ENCODE measurements at places on chromosomes 12 and 14.
A peak's percentile ranks its signal among the peaks of the same experiment; 100 is the strongest.

DNA sequence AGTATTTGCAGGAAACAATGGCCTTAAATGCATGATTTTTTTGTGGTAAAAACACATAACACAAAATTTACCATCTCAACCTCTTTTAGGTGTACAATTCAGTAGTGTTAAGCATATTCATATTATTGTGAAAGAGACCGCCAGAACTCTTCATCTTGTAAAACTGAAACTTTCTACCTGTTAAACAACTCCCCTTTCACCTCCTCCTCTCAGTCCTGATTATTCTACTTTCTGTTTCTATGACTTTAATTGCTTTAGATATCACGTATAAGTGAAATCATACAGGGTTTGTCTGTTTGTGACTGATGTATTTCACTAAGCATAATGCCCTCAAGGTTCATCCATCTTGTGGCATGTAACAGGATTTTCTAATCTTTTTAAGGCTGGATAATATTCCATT is 353.4 kb downstream of the ADAMTS20 start:
- no peak for DNase-seq

GRCh38 chr12:21656905-21657325 is 727 bp downstream of the LDHB start:
- peak; percentile 37 for DNase-seq

DNA sequence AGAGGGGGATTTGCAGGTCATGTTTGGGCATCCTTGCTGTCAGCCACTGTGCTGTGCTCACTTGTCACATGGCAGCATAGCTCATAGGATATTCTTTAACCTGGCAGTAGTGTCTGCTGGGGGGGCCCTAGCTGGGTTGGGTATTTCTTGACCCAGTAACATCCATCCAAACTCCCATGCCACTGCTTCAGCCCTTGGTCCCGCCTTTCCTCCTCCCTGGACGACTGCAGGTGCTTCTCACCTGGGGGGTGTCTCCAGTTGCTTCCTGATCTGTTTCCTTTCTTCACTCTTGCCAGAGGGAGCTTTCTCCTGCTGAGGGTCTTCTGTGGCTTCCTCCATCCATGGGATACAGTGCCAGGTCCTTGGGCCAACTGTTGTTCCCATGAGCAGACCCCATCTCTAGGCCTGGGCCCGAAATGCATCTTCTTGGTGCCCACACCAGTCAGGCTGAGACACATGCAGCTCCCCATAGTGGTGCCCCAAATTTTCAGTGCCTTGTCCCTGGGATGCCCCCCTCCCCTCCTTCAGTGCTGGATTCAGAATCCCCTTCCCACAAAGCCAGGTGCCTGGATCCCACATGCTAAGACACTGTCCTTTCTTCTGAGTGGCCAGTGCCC is 20.5 kb downstream of the C14orf132 start:
- DNase-seq, result no peak

DNA sequence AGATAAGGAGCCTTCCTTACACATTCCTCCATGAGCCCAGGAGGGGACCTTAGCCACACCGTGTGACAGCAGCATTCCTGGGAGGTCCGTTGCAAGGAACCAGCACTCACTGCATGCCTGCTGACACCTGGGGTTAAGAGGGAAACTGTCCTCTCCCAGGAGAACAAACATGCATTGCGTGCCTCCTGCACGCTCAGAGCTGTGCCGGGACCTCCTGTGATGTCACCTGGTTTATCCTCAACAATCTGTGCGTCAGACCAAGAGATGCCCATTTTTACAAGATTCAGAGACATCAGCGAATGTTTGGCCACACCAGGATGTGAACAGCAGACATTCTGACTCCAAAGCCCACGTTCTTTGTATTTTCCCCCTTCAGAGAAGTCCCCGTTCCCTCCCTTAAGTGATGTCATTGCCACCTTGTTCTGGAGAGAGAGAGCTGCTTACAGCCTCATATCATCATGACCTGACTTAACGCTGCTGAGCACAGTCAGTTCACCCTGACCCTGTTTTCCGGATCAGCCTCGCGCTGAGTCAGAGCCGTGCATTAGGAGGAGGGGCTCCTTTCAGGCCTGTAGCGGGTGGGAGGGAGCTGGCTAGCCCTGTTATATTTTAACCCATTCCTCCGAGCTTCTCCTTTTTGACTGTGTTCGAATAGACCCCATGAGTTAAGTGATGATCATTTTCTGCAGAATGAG is 36.2 kb downstream of the TMEM120B start:
- no peak for DNase-seq

GRCh38 chr14:27390155-27390554 is 792.3 kb upstream of the NOVA1 start:
- no peak for DNase-seq

- DNase-seq, result no peak
Measured at GRCh38 chr14:61268812-61269211, 12.3 kb downstream of the TMEM30B start.

DNA sequence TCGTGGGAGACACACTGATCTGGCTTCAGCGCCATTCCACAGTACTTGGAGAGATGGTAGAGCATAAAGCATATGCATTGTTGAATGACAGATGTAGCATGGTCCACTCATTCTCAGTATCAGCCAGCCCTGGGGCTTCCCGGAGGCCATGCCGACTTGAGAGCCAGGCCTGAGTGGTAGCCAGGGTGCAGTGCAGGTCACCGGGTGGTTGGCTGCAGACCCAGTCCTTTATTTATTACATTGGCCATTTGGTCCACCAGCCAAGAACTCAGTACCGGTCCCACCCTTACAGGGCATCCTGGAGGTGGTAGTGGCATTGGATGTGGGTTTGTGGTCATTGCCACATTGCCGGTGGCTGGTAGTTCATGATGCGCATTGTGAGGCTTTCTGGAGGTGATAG is 121.6 kb upstream of the RTL1 start:
- DNase-seq, result no peak

DNA sequence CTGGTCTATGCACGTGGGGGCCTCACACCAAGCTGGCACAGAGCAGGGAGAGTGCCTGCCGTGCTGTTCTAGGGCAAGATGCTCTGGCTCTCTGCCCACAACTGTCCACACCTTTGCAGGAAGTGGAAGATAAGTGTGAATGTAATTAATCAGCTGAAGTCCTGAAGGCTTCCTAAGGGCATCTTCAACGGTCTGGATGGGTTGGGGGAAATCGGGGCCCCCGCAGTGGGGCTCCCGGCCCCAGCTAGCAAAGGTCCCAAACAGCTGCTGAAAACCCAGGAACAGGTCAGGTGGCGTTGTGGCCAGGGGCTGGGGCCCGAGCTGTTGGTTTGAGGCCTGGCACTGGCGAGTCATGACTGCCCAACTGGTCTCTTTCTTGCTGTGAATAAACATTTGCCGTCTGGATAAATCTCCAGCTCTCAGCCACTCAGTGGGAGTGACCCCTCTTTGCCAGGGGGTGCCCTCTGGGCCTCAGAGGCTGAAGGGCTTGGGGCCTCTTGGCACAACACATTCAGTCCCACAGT is 6.7 kb upstream of the SLC25A29 start:
- DNase-seq, result no peak

- DNase-seq, result no peak
Measured at GRCh38 chr12:24664161-24664880, 284.6 kb downstream of the BCAT1 start.

GRCh38 chr12:50637870-50638481 is 125.9 kb upstream of the ATF1 start:
- no peak for DNase-seq

DNA sequence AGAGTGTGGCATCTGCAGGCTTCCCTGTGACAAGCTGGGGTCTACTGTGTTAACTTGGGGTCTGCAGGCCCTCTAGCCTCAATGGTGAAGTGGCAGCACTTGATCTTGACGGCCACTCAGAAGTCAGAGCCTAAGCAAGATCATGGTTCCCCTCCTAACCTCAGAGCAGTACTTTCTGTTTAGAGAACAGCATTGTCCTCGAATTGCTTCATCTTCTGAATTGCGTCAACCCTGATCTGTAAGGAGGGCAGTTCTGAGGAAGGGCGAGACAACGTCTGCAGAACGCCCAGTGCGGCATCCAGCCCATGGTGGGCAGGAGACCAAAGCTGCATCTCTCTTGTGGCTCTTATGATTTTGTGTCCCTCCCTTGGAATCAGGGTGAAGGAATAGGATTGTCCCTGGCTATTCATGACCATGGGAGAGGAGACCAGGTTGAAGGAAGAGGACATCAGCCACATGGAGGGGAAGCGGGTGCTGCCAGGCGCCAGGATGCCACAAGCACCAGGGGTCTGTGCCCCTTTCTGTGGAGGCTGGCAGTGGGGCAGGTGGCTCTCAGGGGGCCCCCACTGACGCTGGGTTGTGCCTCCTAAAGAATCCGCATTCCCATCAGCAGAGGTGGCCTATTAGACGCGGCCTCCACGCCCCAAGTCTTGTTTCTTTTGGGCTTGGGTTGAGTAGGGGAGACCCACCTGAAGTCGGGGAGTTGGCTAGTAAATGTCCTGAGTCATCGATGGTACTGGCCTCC is 2.2 kb downstream of the SERPINA9 start:
- no peak for DNase-seq

DNA sequence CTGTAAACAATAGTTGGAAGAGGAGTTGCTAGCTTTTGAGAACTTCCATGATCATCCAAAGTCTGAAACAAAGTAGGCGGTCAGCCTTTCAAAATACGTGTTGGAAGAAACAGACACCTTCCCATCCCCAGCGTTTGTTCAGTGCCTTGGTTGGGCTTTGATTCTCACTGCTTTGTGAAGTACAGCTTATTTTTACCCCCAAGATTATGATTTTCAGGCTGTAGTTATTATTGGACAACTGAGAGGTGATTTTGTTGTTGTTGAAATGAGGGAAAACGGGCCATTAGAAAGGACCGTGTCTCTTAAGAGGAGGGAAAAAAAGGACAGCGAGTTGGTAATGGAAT is 921 bp upstream of the CEP83 start:
- no peak for DNase-seq

- no peak for DNase-seq
Measured at GRCh38 chr12:88579601-88580050, 645 bp downstream of the KITLG start.

DNA sequence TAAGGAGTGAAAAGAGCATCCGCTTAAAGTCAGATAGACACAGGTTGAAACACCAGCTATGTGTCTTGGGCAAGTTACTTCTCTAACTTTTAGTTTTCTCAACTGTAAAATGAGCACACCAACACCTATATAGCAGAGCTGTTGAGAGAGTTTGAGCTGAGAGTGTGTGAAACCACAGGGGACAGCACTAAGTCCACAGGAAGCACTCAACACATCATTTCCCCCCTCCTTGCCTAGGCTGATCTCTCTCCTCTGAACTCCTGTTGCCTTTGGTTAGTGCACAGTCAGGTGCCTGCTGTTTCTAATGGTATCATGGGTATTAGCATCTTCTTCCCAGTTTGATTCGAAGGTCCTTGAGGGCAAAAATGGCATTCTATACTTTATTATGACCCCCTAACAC is 176.7 kb downstream of the DPF3 start:
- DNase-seq, result no peak

GRCh38 chr14:44135972-44136371 is 371.1 kb downstream of the FSCB start:
- DNase-seq, result no peak

- no peak for DNase-seq
Measured at GRCh38 chr14:34324363-34324795, 137.7 kb downstream of the SPTSSA start.

Data from activated CD4-positive, CD25-positive, alpha-beta regulatory T cell treated with anti-CD3 and anti-CD28 coated beads, Interleukin-2, amount 50 U/mL, for 72 hours (primary cell).